PC-9 (cell line): ENCODE measurements at places on chromosomes 11 and 22.

GRCh38 chr11:66226101-66226500 lies 42.3 kb upstream of the RAB1B start:
- no peak for DNase-seq

- DNase-seq = no peak
These were observed 4.8 kb downstream of the LIF start for GRCh38 chr22:30241576-30242371.

DNA sequence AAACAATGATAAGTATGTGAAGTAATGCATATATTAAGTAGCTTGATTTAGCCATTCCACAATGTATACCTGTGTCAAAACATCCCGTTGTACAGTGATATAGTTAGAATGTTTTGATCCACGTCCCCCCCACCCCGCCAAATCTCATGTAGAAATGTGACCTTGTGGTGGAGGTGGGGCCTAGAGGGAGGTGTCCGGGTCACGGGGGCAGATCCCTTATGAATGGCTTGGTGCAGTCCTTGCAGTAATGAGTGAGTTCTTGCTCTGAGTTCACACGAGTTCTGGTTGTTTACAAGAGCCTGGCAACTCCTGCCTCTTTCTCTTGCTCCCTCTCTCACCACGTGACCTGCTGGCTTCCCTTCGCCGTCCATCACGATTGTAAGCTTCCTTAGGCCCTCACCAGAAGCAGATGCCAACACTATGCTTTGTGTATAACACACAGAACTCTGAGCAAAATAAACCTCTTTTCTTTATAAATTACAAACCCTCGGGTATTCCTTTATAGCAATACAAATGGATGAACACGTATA lies 41.6 kb downstream of the FANCF start:
- no peak for DNase-seq

GRCh38 chr22:42300259-42301076 lies 30.0 kb upstream of the TCF20 start:
- peak; percentile 83 for DNase-seq

DNA sequence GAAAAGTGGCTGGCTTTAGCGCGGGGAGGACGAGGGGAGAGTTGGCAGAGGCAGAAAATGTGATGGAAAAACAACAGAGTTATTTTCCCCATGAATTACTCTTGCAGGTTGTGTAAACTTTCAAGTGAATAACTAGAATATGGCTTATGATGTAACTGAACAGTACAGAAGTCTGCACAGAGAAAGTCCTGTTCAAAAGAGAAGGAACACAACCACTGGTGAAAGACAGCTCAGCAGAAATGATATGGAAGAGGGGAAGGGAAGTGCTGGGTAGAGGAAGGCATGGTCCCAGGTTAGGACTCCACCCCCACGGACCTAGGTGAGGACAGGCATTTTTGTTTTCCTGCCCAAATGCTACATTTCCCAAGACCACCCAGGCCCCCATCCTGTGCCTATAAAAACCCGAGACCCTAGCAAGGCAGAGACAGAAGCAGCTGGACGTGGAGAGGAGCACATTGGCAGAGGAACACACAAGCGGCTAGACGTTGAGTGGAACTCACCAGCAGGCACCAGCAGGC lies 77.7 kb downstream of the MAML2 start:
- DNase-seq = no peak

GRCh38 chr11:101442171-101442570 lies 141.6 kb downstream of the TRPC6 start:
- DNase-seq = no peak

GRCh38 chr11:115455613-115456012 lies 48.6 kb downstream of the CADM1 start:
- no peak for DNase-seq

GRCh38 chr11:118167906-118168305 lies 8.5 kb downstream of the SCN2B start:
- no peak for DNase-seq

- no peak for DNase-seq
These were observed 16.2 kb upstream of the ACCSL start for GRCh38 chr11:44031549-44031948.

DNA sequence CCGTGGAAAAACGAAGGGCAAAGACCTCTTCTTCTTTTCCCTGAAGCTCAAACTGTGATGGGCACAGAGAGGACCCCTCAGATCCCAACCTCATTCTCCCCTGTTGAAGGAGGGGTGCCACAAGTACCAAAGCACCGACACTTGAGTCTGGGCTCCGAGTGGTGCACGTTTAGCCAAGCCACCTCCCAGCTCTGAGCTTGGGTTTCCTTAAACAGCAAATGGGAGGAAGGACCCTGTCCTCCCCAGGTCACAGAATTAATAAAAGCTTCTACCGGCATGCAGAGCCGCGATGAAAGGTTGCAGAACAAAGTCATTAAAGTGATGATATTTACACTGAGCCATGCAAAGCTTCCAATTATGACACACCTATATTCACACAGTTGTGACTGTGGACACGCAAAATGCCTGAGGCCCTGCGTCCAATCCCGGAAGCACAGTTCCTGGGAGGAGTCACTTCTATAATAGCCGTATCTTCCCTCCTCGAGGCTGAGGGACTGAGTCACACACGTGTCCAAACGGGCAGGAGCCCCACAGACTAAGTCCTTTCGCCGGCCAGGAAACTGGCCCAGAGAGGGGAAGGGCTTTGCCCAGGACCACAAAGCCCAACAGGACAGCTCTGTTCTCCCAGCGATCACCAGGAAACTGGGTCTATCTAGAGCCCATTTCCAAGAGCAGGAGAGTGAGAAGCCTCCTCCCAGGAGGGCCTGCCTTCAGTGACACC lies 922 bp upstream of the CSNK1E start:
- DNase-seq = peak; percentile 87
